SHP77 (cell line): ENCODE measurements at places on chromosomes 13 and 19.

DNA sequence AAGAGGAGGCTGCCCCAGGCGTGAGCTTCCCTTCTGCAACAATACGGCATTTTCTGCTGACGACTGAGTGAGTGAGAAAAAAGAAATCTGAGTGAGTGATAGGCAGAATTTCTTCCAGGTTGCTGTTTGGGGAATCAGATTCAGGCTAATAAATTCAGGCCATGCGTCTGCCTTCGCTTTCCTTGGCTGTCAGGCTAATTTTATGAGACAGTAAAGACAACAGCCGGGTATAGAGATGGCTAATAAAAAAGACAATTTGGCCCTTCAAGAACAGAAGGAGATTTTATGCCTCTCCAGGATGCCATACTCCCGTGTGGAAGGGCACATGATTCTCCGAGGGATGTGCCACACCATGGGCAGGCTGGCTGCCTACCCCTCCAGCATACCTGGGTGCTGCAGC is 145.9 kb upstream of the UBL3 start:
- DNase-seq = no peak

DNA sequence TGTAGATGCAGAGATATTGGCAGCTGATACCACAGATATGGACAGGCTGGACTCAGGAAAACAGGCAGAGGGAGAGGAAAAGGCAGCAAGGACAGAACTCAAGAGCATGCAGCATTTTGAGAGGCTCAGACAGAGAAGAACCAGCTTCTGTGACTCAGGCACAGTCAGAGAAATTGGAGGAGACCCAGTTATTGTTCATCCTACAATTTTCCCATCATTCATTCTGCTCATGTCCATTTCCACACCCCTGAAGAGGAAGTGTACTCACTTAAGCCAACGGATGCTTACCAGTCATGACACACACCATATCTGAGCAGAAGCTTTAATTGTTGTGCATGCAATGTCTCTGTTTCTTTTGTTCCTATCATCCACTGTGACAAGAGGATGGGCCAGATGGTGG is 359.8 kb upstream of the HTR2A start:
- no peak for DNase-seq

DNA sequence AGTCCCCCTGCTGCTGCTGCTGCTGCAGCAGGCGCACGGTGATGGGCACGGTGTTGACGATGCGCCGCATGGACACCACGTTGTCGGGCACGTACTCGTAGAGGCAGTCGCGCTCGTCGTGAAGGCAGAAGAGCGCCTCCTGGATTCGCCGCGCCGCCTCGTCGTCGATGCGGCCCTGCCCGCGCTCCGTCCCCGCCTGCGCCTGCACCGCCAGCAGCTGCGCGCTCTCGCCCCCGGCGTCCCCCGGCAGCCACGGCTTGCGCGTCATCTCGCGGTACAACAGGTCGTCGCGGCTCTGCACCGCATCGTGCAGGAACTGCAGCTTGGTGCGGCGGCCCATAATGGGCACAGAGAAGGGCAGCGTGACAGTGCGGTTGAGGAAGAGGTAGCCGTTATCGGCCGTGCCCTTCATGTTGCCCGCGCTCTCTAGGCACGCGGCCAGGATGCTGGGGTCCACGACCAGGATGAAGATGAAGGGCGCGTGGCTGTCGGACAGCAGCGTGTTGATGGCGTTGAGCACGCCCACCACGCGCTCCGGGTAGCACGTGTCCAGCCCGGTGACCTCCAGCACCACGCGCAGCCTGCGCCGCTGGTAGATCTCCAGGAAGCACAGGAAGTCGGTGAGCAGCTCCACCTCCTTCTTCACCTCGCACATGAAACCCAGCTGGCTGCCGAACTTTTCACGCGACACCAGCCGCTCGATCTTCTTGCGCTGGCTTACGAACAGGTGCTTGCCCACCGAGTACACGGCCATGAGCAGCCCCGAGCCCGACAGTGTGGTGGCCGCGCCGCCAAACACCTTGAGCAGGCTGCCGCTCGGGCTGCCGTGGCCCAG is 8.1 kb downstream of the NKPD1 start:
- no peak for DNase-seq

- no peak for DNase-seq
These were observed 15.9 kb downstream of the ZNF787 start for GRCh38 chr19:56105090-56105701.

GRCh38 chr13:108676620-108677019 is 47.2 kb downstream of the MYO16 start:
- DNase-seq = no peak

DNA sequence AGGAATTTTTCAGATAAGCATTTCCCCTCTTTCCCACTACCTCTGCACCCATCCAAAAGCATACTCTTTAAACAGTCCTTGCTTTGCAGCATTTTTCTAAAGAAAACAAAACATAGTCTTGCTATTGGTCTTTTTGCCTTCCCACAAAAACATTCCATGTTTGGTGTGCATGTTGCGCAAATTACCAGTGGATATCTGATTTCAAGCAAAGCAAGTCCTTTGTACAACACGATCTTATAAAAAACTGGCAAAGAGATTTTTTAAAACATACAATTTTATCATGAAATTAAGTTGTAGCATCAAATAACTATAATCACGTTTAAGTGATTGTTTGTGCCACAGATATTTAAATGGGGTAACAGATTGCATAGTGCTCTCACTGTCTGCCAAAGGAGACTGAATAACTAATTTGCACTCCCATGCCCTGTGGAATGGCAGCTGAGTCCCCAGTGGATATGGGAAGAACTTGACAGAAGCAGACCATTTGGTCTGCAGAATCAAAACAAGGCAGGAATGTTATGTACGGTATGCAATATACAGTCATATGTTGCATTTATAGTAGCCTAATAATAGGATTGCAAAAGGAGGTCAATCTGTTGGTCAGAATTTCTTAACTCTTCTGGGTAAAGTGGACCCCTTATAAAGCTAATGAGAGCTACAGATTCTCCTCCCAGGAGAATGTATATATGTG is 285.7 kb downstream of the TBC1D4 start:
- DNase-seq = no peak

- DNase-seq = no peak
These were observed 6.1 kb downstream of the URAD start for GRCh38 chr13:27982361-27982760.

GRCh38 chr13:47087841-47088240 is 191.0 kb upstream of the HTR2A start:
- no peak for DNase-seq
